ENCODE measurements at places on chromosomes 11 and 22. TPM values are rescaled to one million over a fixed set of nuclear protein-coding genes. Genes with fewer than 3 reads are reported as not detected.

The KCNJ1 gene
- total RNA-seq: not detected

The MED17 gene
- 43.4 TPM for total RNA-seq

The SPON1 gene
- total RNA-seq: 0.66 TPM

The NXPE2 gene
- not detected for total RNA-seq

The MUC2 gene
- total RNA-seq: not detected

The HYOU1 gene
- 1,291 TPM for total RNA-seq

The PTPN5 gene
- not detected for total RNA-seq

The FAM111B gene
- 11.5 TPM for total RNA-seq

The PPP6R3 gene
- total RNA-seq: 117 TPM

The NRXN2 gene
- total RNA-seq: 8.4 TPM

The BIK gene
- 1.3 TPM for total RNA-seq

The OR8G5 gene
- not detected for total RNA-seq

The MYBPC3 gene
- not detected for total RNA-seq

The OSBPL5 gene
- total RNA-seq: 52.1 TPM

The KRTAP5-1 gene
- not detected for total RNA-seq

The GRAMD1B gene
- total RNA-seq: 25.3 TPM

The WNT7B gene
- 5.2 TPM for total RNA-seq

The SLC5A4 gene
- total RNA-seq: not detected

The MRGPRF gene
- total RNA-seq: 16.2 TPM

The P4HA3 gene
- 8.8 TPM for total RNA-seq

The UBQLNL gene
- 0.14 TPM for total RNA-seq

The RASD2 gene
- total RNA-seq: not detected

All from placental pericyte (primary cell).